ENCODE measurements at places on chromosomes 6 and 20. TPM values are rescaled to one million over a fixed set of nuclear protein-coding genes. Genes with fewer than 3 reads are reported as not detected.

RIMS1 gene
- 0.81 TPM for total RNA-seq

MCHR2 gene
- total RNA-seq, result not detected

GRCh38 chr20:17681726-17682102, 328 bp downstream of the RRBP1 start:
- peak overlapping the region; percentile 77 for H3K4me3 ChIP-seq
- no peak for DNase-seq
- H3K27me3 ChIP-seq, result peaks cover 35% of the 10 kb centered on the region
- peaks cover 19% of the 10 kb centered on the region for H3K4me1 ChIP-seq
- peak overlapping the region; percentile 26 for H3K27ac ChIP-seq

- H3K36me3 ChIP-seq, result no peaks in the 10 kb centered on the region
- H3K27me3 ChIP-seq, result peaks cover 72% of the 10 kb centered on the region
- no peak overlapping the region for H3K4me3 ChIP-seq
- no peaks in the 10 kb centered on the region for H3K4me1 ChIP-seq
- H3K27ac ChIP-seq, result no peak overlapping the region
- DNase-seq, result no peak
These were observed 29.7 kb upstream of the INSM1 start for GRCh38 chr20:20338133-20338730.

- H3K27ac ChIP-seq, result no peak overlapping the region
- DNase-seq, result no peak
- H3K4me1 ChIP-seq, result no peaks in the 10 kb centered on the region
- H3K36me3 ChIP-seq, result no peaks in the 10 kb centered on the region
- H3K4me3 ChIP-seq, result no peak overlapping the region
These were observed 34.9 kb upstream of the GTSF1L start for GRCh38 chr20:43761386-43762340.

DNA sequence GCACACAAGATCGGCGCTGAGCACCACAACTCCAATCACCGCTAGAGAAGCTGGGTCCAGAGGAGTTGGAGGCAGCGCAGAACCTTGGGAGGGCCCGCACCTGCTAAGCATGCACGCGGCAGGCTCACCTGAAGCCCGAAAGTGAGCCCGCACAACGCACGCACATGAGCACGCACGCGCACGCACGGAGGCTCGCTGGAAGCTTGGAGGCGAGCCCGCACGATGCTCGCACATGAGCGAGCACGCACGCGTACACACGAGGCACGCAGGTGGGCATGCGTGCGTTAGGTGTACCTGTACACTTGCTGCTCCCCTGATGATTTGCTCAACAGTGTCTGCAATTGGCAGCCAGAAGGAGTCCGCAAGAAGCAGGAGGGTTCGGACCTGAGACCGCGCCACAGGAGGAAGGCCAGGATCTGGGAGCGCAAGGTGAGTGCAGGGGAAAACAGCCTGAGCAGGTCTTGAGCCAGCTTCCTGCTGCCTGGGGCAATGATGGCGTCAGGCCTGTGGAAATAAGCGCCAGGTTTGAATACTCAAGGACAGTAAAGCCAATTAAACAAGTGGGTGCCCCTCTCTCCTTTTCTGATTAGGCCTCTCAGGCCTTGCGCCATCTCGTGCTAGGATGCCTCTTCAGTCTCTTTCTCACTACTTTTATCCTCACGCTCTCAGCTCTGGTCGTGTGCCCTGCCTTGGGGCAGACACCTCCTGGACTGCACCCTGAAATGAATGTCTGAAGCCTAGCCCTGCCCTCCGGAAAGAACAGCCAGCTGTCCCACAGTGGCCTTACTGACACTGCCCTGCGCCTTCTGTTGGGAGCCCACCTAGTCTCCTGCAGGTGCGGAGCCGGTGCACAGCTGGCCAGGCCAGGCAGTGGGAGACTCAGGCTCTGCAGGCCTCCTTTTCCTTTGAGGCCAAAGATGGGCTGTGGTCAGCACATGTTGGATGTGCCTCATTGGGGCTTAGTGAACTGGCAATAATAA, 340.4 kb downstream of the CDC5L start:
- H3K36me3 ChIP-seq, result no peaks in the 10 kb centered on the region
- H3K4me1 ChIP-seq, result peaks cover 24% of the 10 kb centered on the region
- H3K27me3 ChIP-seq, result no peaks in the 10 kb centered on the region
- no peak for DNase-seq
- no peak overlapping the region for H3K27ac ChIP-seq

GRCh38 chr20:58452667-58453255, 62.4 kb downstream of the APCDD1L start:
- peaks cover 11% of the 10 kb centered on the region for H3K36me3 ChIP-seq
- no peaks in the 10 kb centered on the region for H3K4me1 ChIP-seq
- no peaks in the 10 kb centered on the region for H3K27me3 ChIP-seq
- H3K4me3 ChIP-seq, result no peak overlapping the region
- no peak for DNase-seq
- no peak overlapping the region for H3K27ac ChIP-seq

DNA sequence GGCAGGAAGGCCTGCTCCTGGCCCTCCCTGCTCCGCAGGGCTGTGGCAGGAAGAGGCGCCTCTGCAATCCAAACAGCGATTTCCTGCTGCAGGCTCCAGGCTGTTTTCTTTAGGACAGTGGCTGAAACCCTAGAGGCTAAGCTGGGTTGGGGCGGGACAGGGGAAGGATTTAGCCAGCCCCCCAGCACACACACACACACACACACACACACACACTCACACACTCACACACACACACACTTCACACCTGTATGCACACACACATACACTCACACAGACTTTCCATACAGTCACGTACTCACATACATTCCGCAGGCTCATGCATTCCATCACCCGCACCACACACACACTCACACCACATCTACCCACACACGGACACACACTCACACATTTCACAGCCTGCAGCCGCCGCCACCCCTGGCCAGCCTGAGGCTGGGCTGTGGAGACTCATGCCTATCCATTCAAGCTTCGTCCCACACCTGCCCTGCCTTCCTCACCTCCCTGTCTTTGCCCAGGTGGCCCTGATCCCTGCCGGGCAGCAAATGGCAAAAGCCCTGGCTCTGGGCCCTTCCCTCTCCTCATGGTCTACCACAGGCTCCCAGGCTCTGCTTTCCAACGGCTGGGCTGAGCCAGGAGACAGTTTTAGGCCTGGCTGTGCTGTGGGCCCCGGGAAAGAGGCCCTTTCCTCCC, 17.9 kb downstream of the MDFI start:
- 0 out of 2 replicates have a peak, but pooled peaks cover 7% of the 10 kb centered on the region for H3K27me3 ChIP-seq
- peaks cover 3% of the 10 kb centered on the region for H3K36me3 ChIP-seq
- H3K4me3 ChIP-seq, result no peak overlapping the region

- no peak overlapping the region for H3K4me3 ChIP-seq
- peak; percentile 62 for DNase-seq
- no peaks in the 10 kb centered on the region for H3K4me1 ChIP-seq
- H3K27ac ChIP-seq, result no peak overlapping the region
- H3K36me3 ChIP-seq, result no peaks in the 10 kb centered on the region
These were observed 50.4 kb downstream of the HLA-DPB1 start for GRCh38 chr6:33126101-33126714.

Data from PC-3 (cell line).